ENCODE measurements at places on chromosomes 1 and 21.

DNA sequence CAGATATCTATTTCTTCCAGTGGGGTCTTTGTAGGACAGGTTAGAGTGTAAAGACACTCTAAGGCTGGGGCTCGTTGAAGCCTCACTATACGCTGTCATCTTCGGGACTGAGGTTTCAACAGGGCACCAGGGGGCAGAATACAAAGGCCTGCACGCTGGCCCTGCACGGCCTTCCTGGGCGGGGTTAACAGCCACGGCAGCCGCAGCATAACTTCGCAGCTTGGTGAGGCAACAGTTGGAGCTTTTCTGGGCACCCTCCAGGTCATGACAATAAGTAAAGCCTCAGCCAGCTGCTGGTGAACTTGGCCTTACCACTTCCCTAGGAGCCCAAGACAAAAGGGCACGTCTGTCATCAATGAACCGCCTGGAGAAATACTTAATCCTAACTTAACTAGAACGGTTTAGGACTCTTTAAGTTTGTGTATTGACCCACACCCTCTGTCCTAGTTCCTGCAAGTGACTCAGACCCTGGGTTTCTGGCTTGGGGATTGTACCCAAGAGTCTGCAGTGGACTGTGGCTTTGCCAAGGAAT, 2.3 kb upstream of the RUNX1 start:
- peak; percentile 63 for DNase-seq

DNA sequence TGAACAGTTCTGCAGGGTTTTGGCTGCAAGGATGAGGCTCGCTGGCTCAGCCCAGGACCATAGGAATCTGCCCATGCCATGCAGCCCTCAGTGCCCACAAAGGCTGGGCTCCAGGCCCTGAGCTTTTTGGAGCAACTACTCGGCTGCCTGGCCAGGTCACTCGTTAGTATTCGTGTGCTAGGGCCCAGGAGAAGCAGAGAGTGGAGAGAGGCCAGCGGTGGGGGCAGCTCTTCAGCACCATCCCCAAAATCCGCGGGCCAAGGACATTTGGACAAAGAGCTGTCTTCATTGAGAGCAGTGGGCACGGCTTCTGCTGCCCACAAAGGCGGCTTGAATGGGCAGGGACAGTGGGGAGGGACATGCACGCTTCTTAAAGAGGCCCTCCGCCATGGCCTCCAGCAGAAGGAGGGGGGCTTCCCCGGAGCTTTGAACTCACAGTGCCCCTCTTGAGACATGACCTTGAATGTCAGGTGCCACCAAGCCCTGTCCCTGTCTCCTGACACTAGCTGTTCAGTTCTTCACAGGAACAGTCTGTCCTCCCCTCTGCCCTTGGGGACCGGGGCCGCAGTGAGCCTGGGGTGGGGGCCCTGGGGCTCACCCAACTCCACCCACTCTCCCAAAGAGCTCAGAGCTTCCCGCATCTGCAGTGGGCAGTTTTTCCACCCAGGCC, 106.1 kb upstream of the ARHGEF16 start:
- DNase-seq, result no peak

- no peak for DNase-seq
Measured at GRCh38 chr1:233721004-233721595, 107.2 kb downstream of the KCNK1 start.

DNA sequence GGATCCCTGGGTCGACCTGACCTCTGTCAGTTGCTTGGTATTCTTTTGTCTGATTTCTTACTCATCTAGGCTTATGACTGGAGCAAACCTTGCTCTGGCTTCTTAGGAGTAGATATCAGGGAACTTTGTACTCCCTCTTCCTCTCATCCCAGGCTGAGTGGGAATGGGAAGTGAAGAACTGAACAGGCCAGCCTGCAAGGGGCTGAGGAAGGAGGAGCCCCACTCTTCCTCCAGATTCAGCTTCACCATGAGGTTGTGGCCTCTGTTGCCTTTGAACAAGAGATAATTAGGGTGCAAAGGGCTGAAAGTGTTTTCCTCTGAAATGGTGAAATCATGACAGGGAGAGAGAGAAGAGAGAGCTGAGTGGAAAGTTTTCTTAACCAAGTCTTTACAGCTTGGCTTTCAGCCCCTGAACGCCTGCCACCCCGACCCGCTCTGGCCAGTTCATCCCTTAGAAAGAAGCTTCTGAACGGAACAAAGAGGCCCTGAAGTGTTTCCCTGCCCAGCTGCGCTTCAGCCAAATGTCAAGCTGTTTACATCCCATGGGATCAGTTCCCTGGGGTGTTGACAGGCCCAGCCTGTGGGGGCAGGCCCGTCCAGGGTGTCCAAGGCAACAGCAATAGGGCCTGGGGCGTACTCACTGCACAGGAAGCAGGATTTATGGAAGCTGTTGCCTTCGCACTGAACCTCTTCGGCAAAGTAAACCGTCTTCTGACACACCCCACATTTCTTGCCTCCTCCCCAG, 11.2 kb downstream of the CSRP1 start:
- no peak for DNase-seq

- DNase-seq, result no peak
Measured at GRCh38 chr1:208607616-208608015, 363.4 kb upstream of the PLXNA2 start.

DNA sequence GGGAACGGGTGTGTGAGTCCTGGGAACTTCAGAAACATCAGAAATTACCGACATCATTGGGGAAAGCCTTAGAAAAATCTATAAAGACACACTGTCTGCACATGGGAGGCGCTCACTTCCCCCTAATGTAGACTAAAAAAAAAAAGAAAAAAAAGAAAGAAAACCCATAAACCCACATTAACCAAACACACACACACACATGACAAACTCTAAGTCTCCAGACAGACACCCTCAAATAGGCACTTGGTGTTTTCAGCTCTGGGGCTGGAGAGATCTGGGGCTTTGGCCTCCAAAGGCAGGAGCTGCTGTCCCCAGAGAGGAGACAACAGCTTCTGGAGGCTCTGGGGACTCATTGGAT, 13.2 kb upstream of the SDHB start:
- DNase-seq, result no peak

DNA sequence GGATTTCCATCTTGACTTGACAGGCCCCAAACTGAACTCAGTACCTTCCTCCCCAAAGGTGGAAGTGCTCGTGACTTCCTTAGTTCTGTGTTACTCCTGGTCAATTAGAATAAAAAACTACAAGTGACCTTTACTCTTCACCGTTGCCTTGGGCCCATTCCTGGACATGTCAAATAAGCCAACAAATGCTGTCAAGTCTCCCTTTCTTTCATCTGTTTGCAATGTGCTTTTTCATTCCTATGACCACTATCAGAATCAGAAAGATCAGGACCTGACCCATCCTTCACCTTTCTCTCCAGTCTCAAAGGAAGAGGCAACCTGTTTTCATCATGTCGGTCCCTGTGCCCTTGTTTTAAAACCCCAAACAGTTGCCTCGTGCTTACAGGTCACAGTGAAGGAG, 4.9 kb upstream of the KCNJ10 start:
- DNase-seq, result no peak

GRCh38 chr1:90412563-90412962, 304.5 kb downstream of the BARHL2 start:
- no peak for DNase-seq

GRCh38 chr1:101905283-101905835, 91.4 kb downstream of the OLFM3 start:
- DNase-seq, result no peak

- DNase-seq, result no peak
Measured at GRCh38 chr1:53726009-53726600, 12.9 kb downstream of the GLIS1 start.

DNA sequence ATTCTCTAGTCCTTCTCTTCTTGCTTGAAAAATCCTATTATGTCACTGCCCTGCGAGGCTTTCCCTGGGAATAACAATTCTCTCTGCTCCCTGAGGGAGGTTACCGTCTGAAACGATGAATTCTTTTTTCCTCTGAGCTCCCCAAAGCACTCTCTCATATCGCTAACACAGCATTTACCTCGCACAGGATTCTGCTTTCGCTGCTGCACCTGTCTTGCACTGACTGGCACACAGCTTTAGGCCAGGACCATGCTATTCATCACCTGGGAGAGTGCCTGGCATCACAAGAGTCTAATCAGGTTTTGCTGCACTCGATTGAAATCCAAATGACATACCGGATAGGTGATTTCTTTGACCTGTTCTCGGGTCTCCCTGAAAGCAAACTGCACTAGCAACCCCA, 52.8 kb upstream of the GNG4 start:
- DNase-seq, result no peak

DNA sequence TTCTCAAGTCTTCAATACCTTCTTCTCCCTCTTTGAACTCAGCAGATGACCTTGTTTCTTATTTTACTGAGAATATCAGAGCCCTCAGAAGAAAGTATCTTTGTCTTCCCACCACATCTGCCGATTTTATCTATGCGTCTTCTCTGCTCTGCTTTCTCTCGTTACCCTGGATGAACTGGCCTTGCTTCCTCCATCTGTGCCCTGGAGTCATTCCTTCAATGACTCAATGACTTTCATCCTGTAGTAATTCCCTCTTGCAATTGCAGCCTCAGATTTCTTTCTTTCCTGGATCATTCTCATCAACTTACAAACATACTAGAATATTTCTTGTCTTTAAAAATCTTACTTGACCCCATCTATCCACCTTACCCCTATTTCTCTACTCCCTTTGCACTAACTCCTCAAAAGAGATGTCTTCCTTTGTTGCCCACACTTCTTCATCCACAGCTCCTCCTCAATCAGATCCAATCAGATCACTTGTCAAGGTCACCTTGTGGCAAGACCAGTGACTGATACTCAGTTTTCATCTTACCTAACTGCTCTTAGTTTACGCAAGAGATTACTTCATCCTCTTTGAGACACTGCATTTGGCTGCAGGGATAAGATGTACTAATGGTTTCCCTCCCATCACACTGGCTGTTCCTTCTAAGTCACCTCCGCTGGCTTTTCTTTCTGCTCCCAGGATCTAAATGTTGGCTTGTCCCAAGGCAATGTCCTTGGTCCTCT, 8.2 kb upstream of the TGFBR3 start:
- no peak for DNase-seq

GRCh38 chr1:156075162-156075561, 7.1 kb downstream of the MEX3A start:
- no peak for DNase-seq

DNA sequence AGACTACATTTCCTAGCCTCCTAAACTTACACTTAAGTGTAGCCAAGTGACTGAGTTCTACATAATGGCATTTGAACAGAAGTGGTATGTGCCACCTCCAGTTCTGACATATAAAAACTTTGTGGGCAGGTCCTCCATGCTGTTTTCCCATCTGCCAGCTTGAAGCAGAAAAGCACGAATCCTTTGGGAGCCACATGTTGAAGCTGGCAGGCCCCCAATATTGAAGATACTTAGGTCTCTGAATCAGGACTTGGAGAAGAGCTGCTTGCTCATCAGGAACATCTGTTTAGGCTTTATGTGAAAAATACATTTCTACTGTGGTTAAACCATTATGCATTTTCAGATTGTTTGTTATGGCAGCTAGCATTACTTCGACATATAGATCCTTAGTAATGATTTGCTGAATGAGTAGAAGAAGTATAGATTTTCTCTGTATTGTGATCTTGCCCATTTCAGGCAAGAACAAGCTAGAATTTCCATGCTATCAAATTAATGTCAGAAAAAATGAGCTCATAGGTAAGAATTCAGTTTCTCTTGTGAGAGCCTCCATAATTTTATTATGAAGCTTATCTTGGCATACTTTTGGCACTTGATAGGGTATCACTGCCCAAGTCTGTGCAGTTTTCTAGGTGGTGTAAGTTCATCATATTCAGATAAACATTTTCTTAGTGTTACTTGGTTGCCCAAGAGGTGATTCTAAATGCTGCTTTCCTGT, 68.4 kb downstream of the GDAP2 start:
- DNase-seq, result no peak

- DNase-seq, result no peak
Measured at GRCh38 chr1:240304466-240304865, 212.8 kb downstream of the FMN2 start.

DNA sequence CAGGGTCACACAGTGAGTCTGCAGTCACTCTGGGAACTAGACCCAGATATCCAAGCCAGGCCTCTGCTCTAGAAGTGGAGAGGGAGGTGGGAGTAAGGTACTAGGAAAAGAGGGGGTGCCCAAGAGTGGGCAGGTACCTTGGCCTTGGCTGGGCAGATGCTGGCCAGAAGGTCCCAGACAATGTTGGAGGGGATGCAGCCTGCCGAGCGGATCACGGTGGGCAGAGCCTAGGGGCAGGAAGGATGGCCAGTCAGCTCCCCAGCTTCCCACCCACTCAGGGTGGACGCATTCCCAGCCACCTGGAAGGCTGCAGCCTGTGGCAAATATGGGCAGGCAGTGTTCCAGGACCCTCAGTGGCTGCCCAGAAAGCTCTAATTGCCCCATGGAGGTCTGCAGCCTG, 23.3 kb downstream of the SPOCD1 start:
- no peak for DNase-seq

DNA sequence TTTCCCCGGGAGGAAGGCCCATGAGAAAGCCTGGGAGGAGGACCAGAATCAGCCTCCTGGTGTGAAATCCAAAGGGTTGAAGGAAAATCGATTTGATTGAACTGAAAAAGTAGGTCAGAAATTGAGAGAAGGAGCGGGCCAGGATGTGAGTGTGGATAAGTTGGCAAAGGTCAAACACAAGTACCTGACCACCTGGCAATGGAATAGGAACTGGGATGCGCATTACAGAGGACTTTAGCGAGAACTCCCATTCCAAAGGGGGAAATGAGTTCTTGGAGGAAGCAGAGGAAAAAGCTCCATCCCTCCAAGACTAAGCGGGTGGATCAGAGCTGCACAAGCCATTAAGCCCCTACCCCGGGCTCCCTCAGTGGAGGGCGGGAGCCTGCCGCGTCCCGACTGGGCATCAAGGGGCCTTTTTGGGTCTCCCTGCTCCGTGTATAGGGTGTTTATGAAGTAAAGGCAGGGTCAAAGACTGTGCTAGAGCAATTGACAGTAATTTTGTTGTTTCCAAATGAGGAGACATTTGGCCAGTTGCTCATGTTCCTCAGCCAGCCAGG, 56.4 kb downstream of the TGFB2 start:
- DNase-seq, result no peak

- no peak for DNase-seq
Measured at GRCh38 chr1:17292299-17293160, 15.5 kb upstream of the PADI4 start.

DNA sequence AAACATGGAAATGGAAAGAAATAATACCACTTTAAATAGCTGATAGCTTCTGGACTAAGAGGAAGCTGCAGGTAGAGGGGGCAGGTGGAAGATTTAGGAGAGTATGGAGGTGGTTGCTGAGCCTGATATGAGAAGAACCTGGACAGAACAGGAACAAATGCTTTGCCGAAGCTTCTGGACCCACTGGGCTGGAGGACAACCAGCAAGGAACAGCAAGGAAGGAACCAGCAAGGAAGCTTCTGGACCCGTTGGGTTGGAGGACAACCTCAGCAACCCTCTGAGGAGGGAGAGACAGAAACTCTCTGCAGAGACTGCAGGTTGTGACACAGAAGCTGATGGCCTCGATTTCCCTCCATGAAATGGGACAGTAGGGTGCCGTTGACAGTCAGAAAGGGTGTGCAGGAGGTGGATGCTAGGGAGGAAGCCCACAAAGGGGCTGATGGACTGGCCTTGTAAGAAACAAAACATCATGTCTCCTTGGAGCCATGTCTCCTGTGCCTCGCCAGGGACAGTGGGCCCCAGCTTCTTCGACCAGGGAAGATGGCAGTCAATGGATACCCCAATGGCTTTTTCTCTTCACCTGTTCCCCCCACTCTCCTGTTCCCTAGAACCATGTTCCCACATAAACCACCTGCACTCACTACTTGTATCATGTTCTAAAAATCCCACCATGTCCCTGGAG, 8.3 kb upstream of the WNT3A start:
- DNase-seq, result no peak

- DNase-seq, result no peak
Measured at GRCh38 chr1:197321811-197322210, 53.8 kb downstream of the CRB1 start.
